Upper lobe of right lung (tissue), 1 donor: ENCODE measurements at places on chromosomes 2 and 18.

GRCh38 chr2:109270505-109271312, 141.7 kb downstream of the SH3RF3 start:
- peak; percentile 83 for DNase-seq

DNA sequence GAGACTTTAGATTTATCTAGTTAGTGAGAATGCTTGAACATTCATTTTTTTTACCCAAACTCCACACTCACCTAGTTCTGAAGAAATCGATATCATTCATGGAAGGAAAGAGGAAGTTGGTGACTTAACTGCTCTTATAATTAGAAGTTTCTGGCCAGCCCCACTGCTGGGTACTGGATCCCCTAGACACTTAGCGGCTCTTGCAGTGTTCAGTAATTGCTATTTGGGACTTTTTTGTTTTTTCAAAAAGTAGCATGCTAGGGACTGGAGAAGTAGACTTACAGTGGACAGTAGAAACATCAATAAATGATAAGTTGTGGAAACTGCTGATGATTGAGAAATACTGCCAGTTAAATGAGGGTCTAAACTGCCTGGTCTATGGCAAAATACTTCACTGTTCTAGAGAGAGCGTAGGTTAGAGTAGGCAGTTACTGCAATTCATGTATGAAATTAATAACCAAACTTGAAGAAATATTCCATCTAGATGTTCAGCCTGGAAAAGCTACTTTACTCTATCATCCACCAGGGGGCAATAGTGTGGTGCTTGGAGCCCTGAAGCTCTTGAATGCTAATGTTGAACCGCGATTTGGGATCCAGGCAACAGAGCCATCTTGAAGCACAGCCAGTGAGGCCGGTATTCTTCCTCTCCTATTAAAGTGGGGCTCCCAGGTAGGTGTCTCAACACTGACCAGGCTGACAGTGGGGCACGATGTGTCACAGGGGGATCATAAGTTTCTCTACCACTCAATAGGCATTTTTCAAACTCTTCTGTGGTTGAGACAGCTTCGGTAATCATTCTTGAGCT, 146.1 kb upstream of the SESTD1 start:
- no peak for DNase-seq

GRCh38 chr2:226761195-226761583, 38.4 kb downstream of the IRS1 start:
- DNase-seq, result no peak

DNA sequence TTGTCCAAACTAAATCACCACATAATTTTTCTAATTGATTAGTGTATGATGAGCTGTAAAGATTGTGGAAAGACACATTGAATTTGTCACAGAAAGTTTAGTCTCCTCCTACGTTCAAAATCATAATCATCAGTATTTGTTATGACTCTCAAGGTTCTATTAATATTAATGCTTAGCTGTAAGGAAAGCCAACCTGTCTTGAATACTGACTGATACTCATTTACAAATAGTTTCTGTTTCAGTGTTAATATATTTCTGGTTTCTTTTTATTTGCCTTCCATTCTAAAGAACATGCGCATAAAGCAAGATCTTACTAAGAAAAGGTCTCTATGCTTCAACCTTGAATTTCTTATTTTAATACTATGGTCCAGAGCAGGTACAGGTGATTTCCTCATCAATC, 55.1 kb downstream of the CPS1 start:
- DNase-seq, result no peak

DNA sequence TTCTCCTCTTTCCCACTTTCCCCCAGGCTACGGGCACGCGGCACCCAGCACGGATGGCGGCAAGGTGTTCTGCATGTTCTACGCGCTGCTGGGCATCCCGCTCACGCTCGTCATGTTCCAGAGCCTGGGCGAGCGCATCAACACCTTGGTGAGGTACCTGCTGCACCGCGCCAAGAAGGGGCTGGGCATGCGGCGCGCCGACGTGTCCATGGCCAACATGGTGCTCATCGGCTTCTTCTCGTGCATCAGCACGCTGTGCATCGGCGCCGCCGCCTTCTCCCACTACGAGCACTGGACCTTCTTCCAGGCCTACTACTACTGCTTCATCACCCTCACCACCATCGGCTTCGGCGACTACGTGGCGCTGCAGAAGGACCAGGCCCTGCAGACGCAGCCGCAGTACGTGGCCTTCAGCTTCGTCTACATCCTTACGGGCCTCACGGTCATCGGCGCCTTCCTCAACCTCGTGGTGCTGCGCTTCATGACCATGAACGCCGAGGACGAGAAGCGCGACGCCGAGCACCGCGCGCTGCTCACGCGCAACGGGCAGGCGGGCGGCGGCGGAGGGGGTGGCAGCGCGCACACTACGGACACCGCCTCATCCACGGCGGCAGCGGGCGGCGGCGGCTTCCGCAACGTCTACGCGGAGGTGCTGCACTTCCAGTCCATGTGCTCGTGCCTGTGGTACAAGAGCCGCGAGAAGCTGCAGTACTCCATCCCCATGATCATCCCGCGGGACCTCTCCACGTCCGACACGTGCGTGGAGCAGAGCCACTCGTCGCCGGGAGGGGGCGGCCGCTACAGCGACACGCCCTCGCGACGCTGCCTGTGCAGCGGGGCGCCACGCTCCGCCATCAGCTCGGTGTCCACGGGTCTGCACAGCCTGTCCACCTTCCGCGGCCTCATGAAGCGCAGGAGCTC, 35.4 kb downstream of the KCNK3 start:
- DNase-seq, result no peak
